ENCODE measurements at places on chromosomes 3 and 15. TPM values are rescaled to one million over a fixed set of nuclear protein-coding genes. Genes with fewer than 3 reads are reported as not detected.

Gene TRH
- total RNA-seq, result not detected

Gene CAND2
- 44.6 TPM for total RNA-seq

Gene MAGEF1
- 26.1 TPM for total RNA-seq

Gene MEX3B
- 0.68 TPM for total RNA-seq

- H3K27me3 ChIP-seq, result no peaks in the 10 kb centered on the region
- H3K4me1 ChIP-seq, result peaks cover 4% of the 10 kb centered on the region
- H3K4me3 ChIP-seq, result no peak overlapping the region
- H3K36me3 ChIP-seq, result no peaks in the 10 kb centered on the region
Observed at GRCh38 chr3:34676436-34676835, 878.0 kb downstream of the PDCD6IP start.

GRCh38 chr3:60330107-60330506 lies 921.1 kb downstream of the FHIT start:
- no peaks in the 10 kb centered on the region for H3K36me3 ChIP-seq
- no peak for DNase-seq
- no peaks in the 10 kb centered on the region for H3K4me1 ChIP-seq
- H3K27me3 ChIP-seq, result no peaks in the 10 kb centered on the region
- no peak overlapping the region for H3K27ac ChIP-seq
- H3K4me3 ChIP-seq, result no peak overlapping the region

GRCh38 chr15:71139241-71139640 lies 24.0 kb downstream of the THSD4 start:
- H3K27ac ChIP-seq, result peak overlapping the region; percentile 44
- DNase-seq, result no peak
- no peaks in the 10 kb centered on the region for H3K27me3 ChIP-seq
- H3K4me3 ChIP-seq, result no peak overlapping the region
- no peaks in the 10 kb centered on the region for H3K36me3 ChIP-seq

DNA sequence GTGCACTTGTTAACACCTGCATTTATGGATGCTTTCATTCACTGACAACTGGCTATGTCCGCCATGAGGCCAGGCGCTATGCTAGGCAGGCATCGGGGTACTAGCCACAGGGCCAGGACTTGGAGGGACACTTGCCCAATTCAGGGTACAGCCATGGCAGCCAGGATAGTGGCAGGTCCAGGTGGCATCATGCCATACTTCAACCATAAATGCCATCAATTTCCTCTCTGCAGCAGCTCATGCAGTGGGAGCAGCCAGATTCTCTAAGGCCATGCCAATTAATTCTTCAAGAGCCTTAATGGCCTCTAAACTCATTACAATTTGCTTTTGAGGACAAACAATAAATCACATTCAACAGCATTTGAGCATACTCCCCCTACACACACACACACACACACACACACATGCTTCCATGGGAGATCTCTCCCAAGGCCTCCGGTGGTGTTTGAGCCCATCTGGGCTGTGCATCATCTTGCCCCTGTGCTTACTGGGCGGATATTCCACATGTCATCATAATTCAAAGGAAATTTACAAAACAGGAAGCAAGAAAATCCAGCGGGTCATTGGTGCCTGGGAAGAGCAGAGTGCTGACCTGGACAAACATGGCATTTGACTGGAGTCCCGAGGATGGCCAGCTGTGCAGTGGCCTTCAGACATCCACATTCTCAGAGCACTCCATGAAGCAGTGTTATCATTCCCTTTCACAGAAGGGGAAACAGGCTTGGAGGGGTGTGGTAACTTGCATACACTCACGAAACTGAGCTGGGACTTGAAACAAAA lies 109.1 kb downstream of the IQSEC1 start:
- no peak overlapping the region for H3K27ac ChIP-seq
- no peaks in the 10 kb centered on the region for H3K27me3 ChIP-seq
- H3K36me3 ChIP-seq, result no peaks in the 10 kb centered on the region
- DNase-seq, result no peak
- peaks cover 66% of the 10 kb centered on the region for H3K4me1 ChIP-seq

DNA sequence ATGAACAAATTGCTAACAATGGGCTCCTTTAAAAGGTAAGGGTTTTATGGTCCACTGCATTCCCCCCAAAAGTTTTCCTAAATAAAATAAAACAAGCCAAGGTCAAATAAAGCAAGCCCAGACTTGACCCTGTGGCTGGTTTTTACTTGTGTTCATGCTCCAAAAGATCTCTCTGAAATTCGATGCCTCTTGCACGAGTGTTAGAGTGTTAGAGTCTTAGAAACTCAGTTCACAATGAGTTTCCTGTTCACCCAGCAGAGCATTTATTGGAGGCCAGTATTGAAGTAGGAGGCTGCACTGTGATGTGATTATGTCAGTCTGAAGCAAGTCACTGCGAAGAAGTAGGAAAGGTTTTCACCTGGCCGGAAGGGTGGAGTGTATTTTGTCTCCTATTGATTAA lies 59.9 kb upstream of the LRTM1 start:
- H3K4me1 ChIP-seq, result no peaks in the 10 kb centered on the region
- H3K36me3 ChIP-seq, result no peaks in the 10 kb centered on the region
- DNase-seq, result no peak
- no peaks in the 10 kb centered on the region for H3K27me3 ChIP-seq
- no peak overlapping the region for H3K4me3 ChIP-seq

GRCh38 chr3:16809993-16810392 lies 74.8 kb upstream of the PLCL2 start:
- H3K4me3 ChIP-seq, result no peak overlapping the region
- no peak for DNase-seq
- H3K27me3 ChIP-seq, result no peaks in the 10 kb centered on the region
- H3K4me1 ChIP-seq, result peaks cover 13% of the 10 kb centered on the region
- H3K36me3 ChIP-seq, result no peaks in the 10 kb centered on the region

- no peaks in the 10 kb centered on the region for H3K36me3 ChIP-seq
- H3K4me3 ChIP-seq, result no peak overlapping the region
- H3K27me3 ChIP-seq, result no peaks in the 10 kb centered on the region
- no peak overlapping the region for H3K27ac ChIP-seq
Observed at GRCh38 chr3:39260957-39261356, 18.9 kb downstream of the CX3CR1 start.

- no peak for DNase-seq
- H3K27me3 ChIP-seq, result no peaks in the 10 kb centered on the region
- no peak overlapping the region for H3K4me3 ChIP-seq
Observed at GRCh38 chr3:193140381-193140780, 100.6 kb upstream of the PLAAT1 start.

GRCh38 chr3:107512108-107512507 lies 10.7 kb upstream of the BBX start:
- no peaks in the 10 kb centered on the region for H3K36me3 ChIP-seq
- DNase-seq, result no peak
- no peaks in the 10 kb centered on the region for H3K27me3 ChIP-seq
- H3K4me3 ChIP-seq, result no peak overlapping the region
- H3K4me1 ChIP-seq, result no peaks in the 10 kb centered on the region
- H3K27ac ChIP-seq, result no peak overlapping the region

DNA sequence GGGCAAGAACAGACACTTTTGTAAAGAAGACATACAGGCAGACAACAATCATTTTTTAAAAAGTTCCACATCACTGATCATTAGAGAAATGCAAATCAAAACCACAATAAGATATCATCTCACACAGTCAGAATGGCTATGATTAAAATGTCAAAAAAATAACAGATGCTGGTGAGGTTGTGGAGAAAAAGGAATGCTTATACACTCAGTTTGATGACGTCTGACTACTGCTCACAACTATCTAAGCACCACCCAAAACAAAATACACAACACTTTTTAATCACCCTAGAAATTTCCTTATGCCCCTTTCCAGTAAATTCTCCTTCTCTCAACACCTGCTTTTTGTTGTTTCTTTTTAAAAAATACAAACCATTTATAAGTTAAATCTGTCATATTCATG lies 228.8 kb downstream of the ISL2 start:
- no peak for DNase-seq
- H3K4me1 ChIP-seq, result no peaks in the 10 kb centered on the region
- H3K27me3 ChIP-seq, result no peaks in the 10 kb centered on the region
- H3K27ac ChIP-seq, result no peak overlapping the region
- H3K4me3 ChIP-seq, result no peak overlapping the region
